ENCODE measurements at places on chromosomes 2 and 18. TPM values are rescaled to one million over a fixed set of nuclear protein-coding genes. Genes with fewer than 3 reads are reported as not detected.

Gene MLPH
- 2.2 TPM for polyA plus RNA-seq

Gene MBD5
- polyA plus RNA-seq = 42.7 TPM

Gene ALPP
- not detected for polyA plus RNA-seq

Gene UPP2
- polyA plus RNA-seq = 5.8 TPM

Gene CDH2
- 85.2 TPM for polyA plus RNA-seq

Gene PLEKHB2
- 94.5 TPM for polyA plus RNA-seq
